ENCODE measurements at places on chromosomes 3 and 15.
A peak's percentile ranks its signal among the peaks of the same experiment; 100 is the strongest.

GRCh38 chr3:10498271-10498670 is 7.1 kb downstream of the ATP2B2 start:
- no peak overlapping the region for H3K4me3 ChIP-seq
- peaks cover 2% of the 10 kb centered on the region for H3K4me1 ChIP-seq
- H3K36me3 ChIP-seq = no peaks in the 10 kb centered on the region
- no peak for DNase-seq

GRCh38 chr3:50275996-50276761 is 2.7 kb upstream of the LSMEM2 start:
- H3K4me3 ChIP-seq = no peak overlapping the region
- H3K4me1 ChIP-seq = peaks cover 36% of the 10 kb centered on the region
- no peaks in the 10 kb centered on the region for H3K36me3 ChIP-seq
- H3K27me3 ChIP-seq = peaks cover 23% of the 10 kb centered on the region
- DNase-seq = no peak
- H3K27ac ChIP-seq = no peak overlapping the region

- DNase-seq = no peak
- H3K36me3 ChIP-seq = peaks cover 20% of the 10 kb centered on the region
- peaks cover 7% of the 10 kb centered on the region for H3K4me1 ChIP-seq
- no peak overlapping the region for H3K27ac ChIP-seq
- no peaks in the 10 kb centered on the region for H3K27me3 ChIP-seq
Measured at GRCh38 chr3:149019580-149019979, 28.2 kb downstream of the GYG1 start.

DNA sequence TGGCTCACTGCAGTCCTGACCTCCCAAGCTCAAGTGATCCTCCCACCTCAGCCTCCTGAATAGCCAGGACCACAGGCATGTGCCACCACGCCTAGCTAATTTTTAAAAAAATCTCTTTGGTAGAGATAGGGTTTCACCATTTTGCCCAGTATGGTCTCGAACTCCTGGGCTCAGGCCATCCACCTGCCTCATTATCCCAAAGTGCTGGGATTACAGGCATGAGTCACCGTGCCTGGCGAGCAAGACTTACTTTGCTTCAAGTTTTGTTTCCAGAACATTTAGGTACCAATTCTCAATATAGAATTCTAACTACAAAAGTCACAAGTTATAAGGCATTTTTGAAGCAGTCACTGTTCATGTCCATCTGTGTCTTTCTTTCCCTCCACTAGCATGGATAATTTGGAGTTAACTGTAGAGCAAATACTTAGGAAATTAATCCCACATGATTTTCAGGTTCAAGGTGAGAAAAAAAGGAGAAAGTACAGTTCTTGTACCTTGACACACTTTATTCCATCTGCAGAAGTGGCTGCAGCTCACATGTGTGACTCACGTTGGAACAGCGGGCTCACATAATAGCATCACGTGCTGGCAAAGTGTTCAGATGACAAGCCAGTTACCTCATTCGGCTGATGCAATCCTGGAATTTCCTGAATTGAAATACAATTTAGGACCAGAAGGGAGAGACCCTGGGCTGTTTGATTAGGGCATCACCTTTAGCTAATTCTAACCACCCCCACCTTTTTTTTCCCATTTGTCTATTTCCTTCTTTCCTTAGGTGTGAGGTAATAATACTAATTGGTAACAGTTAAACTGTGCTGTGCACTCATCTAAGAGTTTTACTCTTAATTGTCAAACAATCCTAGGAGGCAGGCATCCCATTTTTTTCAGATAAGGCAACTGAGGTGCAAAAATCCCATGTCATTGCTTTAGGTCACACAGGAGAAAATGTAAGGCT is 46.9 kb upstream of the NEDD4 start:
- H3K27ac ChIP-seq = peak overlapping the region; percentile 61
- H3K36me3 ChIP-seq = no peaks in the 10 kb centered on the region
- no peaks in the 10 kb centered on the region for H3K27me3 ChIP-seq
- H3K4me3 ChIP-seq = no peak overlapping the region

GRCh38 chr3:146503461-146504202 is 34.3 kb upstream of the PLSCR2 start:
- no peaks in the 10 kb centered on the region for H3K27me3 ChIP-seq
- no peak for DNase-seq
- no peak overlapping the region for H3K4me3 ChIP-seq
- H3K36me3 ChIP-seq = no peaks in the 10 kb centered on the region

DNA sequence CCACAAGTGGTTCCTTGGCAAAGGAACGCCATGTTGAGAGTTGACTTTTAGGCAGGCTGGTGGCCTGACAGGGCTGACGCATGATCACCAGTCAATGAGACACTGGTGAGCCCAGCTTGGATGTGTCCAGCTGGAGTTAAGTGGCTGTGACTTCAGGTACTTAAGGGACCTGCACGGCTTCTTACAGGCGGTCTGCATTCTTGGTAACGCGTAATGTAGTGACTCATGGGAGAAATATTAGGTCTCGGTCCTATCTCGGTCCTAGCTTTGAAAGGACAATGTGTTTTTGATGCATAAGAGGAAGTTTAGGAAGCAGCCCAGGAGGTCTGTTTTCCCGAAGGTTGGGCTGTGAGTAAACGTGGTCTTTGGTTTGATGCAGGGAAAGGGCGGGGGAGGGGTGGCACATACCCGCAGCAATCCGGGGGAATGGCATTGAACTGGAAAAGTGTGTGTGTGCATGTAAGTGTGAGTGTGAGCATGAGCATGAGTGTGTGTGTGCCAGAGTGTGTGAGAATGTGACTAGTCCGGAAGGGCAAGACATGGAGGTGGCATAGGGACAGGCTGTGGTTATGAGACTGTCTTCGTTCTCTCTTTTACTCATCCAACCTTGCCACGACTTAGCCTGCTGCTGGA is 55.3 kb downstream of the FAM43A start:
- no peak overlapping the region for H3K27ac ChIP-seq
- H3K27me3 ChIP-seq = peaks cover 5% of the 10 kb centered on the region
- no peak for DNase-seq
- no peaks in the 10 kb centered on the region for H3K36me3 ChIP-seq
- H3K4me3 ChIP-seq = no peak overlapping the region

DNA sequence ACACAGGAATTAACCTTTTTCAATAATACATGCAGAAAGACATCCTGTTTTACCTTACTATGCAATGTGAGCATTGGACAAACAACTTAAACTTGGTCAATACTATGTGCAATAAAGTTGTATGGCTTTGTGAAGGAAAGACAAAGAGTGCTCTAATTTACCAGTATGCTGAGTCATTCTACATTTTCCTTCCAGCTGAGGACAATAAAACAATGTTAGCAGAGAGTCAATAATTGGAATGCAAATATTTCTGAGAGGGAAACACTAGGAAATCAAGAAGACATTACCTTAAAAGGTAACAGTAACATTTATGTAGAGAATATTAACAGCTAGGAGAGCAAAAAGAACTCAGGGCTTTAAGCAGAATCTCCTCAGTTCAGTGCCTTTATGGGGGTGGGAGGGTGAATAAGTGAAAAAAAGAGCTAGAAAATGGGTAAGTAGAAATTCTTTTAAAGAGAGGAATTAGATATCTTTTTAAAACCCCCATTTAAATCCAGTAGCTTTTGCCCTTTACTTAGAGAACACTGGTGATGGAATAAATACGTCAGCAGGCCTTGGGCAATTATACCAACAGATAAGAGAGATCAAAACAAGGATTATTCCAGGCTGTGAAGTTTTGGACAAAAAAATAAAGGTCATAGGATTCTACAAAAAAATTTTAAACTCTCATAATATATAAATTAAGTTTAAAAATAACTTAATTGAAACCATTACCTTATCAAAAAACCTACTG is 11.6 kb upstream of the HGD start:
- no peak overlapping the region for H3K27ac ChIP-seq
- H3K4me1 ChIP-seq = no peaks in the 10 kb centered on the region
- no peak for DNase-seq
- no peak overlapping the region for H3K4me3 ChIP-seq

- H3K36me3 ChIP-seq = no peaks in the 10 kb centered on the region
- peaks cover 4% of the 10 kb centered on the region for H3K27me3 ChIP-seq
- no peaks in the 10 kb centered on the region for H3K4me1 ChIP-seq
- DNase-seq = no peak
Measured at GRCh38 chr3:55904716-55905115, 417.6 kb upstream of the WNT5A start.

DNA sequence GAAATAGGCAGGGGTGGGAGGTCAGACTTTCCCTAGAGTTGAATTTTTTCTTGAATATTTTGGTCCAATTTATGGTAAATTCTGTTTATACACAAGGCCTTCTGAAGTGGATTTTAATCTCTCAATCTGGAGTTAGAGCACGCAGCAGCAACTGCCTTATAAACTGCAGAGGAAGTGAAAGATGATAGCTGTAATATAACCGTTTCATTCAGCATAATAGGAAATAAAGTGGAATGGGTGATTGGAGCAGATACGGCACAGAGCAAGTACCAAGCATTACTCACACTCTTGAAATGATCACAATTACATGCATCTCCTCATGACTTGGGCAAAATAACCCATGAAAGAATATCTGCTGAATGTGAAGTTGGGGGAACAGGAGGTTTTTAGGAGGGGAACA is 106.8 kb downstream of the ARRDC4 start:
- H3K27ac ChIP-seq = no peak overlapping the region
- no peaks in the 10 kb centered on the region for H3K27me3 ChIP-seq
- H3K4me1 ChIP-seq = peaks cover 9% of the 10 kb centered on the region
- H3K4me3 ChIP-seq = no peak overlapping the region

- H3K27ac ChIP-seq = no peak overlapping the region
- H3K27me3 ChIP-seq = no peaks in the 10 kb centered on the region
- no peak for DNase-seq
- no peak overlapping the region for H3K4me3 ChIP-seq
- peaks cover 21% of the 10 kb centered on the region for H3K4me1 ChIP-seq
- H3K36me3 ChIP-seq = peaks cover 4% of the 10 kb centered on the region
Measured at GRCh38 chr15:22968366-22968765, 11.8 kb downstream of the CYFIP1 start.

GRCh38 chr3:191781044-191781443 is 320.1 kb downstream of the PYDC2 start:
- no peak for DNase-seq
- no peaks in the 10 kb centered on the region for H3K4me1 ChIP-seq
- no peak overlapping the region for H3K4me3 ChIP-seq
- H3K36me3 ChIP-seq = no peaks in the 10 kb centered on the region
- no peaks in the 10 kb centered on the region for H3K27me3 ChIP-seq
- H3K27ac ChIP-seq = no peak overlapping the region

DNA sequence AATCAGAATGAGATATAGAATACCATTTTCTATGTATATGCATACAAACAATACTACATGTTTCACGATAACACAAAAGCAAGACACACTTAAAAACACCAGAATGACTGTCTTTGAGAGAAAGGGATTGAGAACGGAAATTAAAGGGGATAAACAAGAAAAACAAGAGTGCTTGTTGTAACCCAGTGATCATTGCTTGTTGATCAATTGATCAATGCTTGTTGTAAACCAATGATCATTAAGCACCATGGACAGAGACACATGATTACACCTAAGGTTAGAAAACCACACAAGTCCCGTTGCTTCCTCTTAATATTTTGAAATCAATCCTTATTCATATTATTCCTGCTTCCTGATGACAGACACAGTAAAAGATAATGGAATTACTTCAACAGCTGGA is 1.1 kb upstream of the OR4F15 start:
- no peaks in the 10 kb centered on the region for H3K4me1 ChIP-seq
- no peak overlapping the region for H3K27ac ChIP-seq
- peaks cover 10% of the 10 kb centered on the region for H3K27me3 ChIP-seq
- H3K36me3 ChIP-seq = no peaks in the 10 kb centered on the region

- DNase-seq = no peak
- peak overlapping the region; percentile 90 for H3K4me3 ChIP-seq
- no peaks in the 10 kb centered on the region for H3K36me3 ChIP-seq
- peak overlapping the region; percentile 3 for H3K27ac ChIP-seq
Measured at GRCh38 chr3:169968224-169968885, 1.7 kb downstream of the SEC62 start.

- DNase-seq = no peak
- no peaks in the 10 kb centered on the region for H3K36me3 ChIP-seq
- peak overlapping the region; percentile 16 for H3K27ac ChIP-seq
Measured at GRCh38 chr3:152556731-152557254, 278.1 kb upstream of the P2RY1 start.

DNA sequence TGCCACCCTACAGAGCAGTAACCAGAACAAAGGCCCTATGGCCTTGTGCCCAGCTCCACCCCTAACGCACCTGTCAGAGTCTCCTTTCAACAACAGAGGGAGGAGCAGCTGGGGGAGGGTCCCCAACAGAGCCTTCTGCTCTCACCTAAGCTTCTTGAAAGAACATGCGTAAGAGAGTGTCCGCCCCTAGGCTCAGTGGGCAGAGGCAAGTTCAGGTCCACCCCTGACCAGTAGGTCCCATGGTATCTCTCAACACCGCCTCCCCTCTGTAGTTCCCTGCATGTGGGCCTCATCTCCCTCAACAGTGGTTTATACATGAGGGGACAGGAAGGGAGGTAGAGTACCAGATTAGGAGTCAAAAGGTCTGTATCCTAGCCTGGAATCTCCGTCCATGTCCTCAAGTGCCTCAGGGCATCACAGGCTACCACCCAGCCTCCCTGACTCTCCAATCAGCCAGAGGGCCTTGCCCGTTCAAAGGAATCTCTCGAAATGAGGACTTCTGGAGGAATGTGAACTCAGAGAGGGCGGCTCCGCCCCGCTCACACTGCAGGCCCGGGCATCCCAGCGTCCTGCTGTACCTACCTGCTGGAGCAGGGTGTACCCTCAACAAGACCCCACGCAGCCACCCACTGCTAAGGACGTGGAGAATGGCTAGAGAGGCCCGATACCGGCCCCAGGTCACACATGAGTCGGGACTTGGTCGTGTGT is 680 bp downstream of the POC1A start:
- no peaks in the 10 kb centered on the region for H3K36me3 ChIP-seq
- peak overlapping the region; percentile 65 for H3K4me3 ChIP-seq
- H3K27ac ChIP-seq = peak overlapping the region; percentile 82
- H3K27me3 ChIP-seq = no peaks in the 10 kb centered on the region
- H3K4me1 ChIP-seq = peaks cover 19% of the 10 kb centered on the region
- no peak for DNase-seq

DNA sequence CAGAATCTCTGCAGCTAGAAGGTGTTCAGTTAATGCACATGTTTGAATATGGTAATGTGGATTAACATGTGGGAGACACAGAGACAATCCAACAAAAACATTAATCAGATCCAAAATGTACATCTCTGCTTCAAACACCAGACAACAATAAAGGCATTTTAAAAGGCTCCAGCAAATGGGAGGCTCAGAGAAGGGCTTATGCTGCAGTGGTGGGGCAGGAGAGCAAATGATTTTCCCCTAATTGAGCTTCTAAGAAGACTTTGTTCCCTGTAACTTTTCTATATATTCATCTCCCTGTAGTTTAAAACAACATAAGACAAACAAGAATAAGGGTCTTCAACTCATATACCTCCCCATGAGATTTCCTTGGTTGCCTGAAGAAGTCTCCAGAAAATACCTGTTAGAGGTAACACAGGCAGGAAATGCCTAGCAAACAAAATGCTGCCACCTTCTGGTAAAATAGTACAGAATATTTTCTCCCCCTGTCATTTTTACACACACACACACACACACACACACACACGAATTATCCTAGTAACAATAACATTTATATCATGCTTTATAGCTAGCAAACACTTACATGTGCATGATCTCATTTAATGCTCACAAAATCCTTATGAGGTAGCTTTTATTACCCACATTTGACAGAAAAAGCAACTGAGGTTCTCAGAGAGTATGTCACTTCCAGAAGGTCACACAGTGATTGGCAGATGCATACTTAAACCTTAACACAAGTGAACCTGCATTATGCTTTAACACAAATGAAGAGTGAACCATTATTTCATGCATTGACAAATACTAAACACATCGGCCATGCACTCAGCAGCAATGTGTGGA is 123.4 kb upstream of the MB21D2 start:
- H3K4me1 ChIP-seq = no peaks in the 10 kb centered on the region
- no peak overlapping the region for H3K4me3 ChIP-seq
- no peaks in the 10 kb centered on the region for H3K27me3 ChIP-seq
- no peak overlapping the region for H3K27ac ChIP-seq
- no peaks in the 10 kb centered on the region for H3K36me3 ChIP-seq
